ENCODE measurements at places on chromosomes 4 and X.

DNA sequence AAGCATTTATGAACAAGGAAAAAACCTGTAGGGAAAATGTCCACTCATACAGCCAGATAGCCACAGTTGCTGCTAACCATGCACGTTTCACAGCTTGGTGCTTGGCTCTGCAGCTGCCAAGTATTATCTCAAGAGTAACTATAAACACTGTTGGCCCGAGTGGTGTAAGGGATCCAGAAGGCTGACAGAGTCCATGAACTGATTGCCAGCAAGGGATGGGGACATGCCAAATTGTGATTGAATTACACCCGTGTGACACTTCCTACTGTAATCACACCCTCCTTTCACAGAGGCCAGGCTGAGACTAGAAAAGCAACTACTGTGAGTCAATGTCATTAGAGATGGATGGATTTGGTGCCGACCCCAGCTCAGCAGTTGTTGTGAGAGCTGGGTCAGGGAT, 223.9 kb upstream of the ANKRD50 start:
- no peak for DNase-seq

- DNase-seq: no peak
Observed at GRCh38 chrX:18643243-18643642, 28.7 kb downstream of the RS1 start.

DNA sequence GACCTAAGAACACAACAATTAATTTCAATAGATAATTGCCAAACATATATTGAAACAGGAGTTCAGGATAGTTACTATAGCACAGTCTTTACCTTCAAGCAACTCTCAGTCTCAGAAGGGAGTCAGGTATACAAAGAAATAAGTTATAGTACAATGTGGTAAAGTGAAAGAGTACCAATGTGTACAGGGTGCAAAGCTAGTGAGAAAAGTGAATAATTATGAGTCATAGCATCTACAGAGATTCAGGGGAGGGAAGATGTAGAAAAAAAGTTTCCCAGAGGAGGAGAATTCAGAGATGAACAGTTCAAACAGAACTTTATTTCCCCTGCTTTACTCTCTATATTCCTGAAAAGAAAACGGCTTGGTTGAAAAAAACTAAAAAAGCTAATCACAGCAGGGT, 22.7 kb upstream of the DKK2 start:
- no peak for DNase-seq

DNA sequence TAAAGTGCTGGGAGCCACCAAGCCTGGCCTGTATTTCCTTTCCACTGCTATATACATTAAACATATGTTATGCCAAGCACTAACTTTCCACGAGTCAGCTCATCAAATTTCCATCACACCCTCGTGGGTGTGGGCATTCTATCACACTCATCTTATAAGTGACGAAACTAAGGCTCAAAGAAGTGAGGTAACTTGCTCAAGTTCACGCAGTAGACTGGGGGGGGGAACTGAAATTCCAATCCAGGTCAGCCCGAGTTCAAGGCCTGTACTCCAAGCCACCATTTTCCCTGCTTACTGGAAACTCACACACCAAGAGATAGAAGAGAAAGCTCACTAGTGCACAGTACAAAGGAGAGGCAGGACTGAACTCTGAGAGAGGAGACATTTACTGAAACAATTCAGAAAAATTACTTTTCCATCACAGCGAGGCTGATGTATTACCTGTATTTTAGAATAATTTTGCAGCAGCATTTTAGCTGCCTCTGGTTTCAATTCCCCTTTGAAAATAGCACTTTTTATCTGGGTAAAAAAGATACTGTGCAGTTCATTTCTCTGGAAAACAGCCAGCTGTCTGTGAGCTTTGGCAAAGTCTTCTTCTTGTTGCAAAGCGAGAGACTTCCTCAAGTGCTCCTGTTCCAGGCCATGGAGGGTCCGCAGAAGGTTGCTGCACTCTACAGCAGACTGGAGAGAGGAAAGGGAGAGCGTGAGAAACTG, 76.8 kb downstream of the EVC2 start:
- DNase-seq: no peak

- no peak for DNase-seq
Observed at GRCh38 chrX:44308869-44309268, 34.6 kb downstream of the EFHC2 start.

- DNase-seq: no peak
Observed at GRCh38 chr4:94448815-94449375, 2.8 kb upstream of the PDLIM5 start.

DNA sequence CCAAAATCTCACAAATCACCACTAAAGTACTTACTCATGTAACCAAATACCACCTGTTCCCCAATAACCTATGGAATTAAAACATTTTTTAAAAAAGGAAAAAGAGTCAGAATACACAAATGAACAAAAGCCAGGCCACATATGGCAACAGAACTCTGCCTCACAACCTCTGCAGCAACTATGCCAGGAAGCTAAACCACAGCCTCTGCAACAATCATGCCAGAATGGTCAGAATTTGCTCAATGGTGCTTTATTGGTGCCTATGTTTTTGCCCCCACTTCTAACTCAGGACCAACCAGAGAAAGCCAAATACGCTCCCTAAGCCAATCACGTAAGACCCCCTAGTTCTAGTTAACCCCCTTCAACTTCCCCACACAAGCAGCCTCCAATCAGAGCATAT, 69.6 kb downstream of the HOPX start:
- no peak for DNase-seq

GRCh38 chr4:95198961-95199360, 349.8 kb downstream of the UNC5C start:
- no peak for DNase-seq

DNA sequence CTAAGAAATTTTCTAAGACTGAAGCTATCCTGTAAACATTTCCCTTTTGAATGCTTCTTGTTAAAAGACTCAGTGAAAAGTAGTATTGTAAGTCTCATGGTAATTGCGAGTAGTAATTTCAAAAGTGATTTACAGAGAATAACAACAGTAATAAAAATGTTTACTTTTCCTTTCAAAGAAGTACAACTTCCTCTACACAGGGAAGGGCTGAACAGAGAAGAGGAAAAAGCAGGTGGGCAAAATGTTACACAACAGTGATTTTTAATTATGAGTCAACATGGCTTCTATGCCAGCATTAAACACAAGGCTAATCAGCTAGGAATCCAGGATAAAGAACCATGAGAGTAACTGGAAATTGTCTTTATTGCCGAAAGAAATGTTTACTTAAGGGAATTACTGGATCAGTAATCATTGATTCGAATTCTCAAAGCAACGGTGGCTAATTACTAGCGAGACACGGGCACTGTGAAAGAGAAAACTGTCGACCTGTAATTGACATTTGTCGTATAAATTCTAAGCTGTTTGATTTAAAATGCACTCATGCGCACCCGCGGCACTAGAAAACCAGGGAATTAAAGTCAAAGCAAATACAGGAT, 15.4 kb downstream of the UTP3 start:
- peak; percentile 66 for DNase-seq

- DNase-seq: peak; percentile 84
Observed at GRCh38 chr4:44438687-44439086, 9.9 kb downstream of the KCTD8 start.

- DNase-seq: peak; percentile 70
Observed at GRCh38 chr4:144174401-144175067, 34.0 kb upstream of the GYPA start.

DNA sequence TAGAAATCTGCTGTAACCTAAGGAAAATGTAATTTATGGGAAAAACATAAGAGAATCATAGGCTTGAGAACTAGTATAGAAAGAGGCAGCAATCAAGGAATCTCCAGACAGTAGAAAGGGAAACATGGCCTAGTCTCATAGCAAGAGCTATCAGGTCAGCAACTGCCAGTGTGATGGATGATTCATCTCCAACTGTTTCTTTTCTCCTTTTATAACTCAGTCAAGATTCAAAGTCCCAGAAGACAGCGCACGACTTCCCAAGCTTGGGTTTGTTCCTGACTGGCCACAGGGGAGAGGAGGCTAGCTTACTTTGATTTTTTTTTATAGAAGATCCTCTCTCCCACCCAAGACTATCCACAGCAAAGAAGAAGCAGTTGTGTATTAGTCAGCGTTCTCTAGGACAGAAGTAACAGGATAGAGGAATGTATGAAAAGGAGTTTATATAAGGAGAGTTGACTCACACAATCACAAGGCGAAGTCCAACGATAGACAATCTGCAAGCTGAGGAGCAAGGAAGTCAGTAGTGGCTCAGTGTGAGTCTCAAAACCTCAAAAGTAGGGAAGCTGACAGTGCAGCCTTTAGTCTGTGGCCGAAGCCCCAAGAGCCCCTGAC, 181.5 kb downstream of the GC start:
- DNase-seq: no peak

- no peak for DNase-seq
Observed at GRCh38 chr4:186810613-186811150, 87.0 kb upstream of the FAT1 start.

DNA sequence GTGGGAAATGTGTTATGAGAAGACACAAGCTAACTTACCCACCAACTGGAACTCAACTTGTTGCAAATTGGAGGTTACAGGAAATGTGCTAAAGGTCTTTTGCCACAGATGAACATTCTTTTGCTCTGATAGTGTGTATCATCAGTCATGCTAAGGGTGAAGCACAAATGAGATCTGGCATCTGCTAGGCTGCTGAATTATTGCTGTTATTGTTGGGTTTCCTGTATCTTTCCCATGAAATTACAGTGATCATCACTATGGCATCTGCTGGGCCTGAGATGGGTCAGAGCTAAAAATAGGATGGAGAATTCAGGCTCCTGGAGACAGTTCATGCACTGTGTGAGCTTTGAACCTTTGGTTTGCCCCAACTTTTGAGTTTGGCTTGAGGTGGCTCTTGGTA, 124.5 kb downstream of the NPNT start:
- DNase-seq: no peak

DNA sequence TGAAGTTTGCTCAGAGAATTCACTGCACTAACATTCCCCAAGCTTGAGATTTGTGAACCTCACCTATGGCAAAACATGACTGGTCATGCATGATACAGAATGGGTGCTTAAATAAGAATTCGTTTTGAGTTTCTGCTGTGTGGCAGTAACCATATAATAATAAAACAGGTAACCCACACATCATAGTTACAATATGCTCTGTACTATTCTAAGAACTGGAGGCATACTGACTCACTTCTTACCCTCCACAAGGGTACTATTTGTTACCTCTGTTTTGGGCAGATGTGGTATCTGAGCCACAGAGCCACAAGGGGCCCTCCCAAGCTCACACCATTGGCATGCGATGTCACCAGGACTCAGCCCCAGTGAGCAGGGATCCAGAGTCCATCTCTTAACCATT, 17.6 kb downstream of the SLC2A9 start:
- DNase-seq: no peak

All from pons (tissue), 1 donor.